Astrocyte (in vitro differentiated cells and primary cell): ENCODE measurements at places on chromosomes 5 and 9.

GRCh38 chr5:178207183-178207916 lies 3.0 kb downstream of the HNRNPAB start:
- peak; percentile 73 for DNase-seq

GRCh38 chr5:91111473-91112238 lies 271.5 kb downstream of the ARRDC3 start:
- no peak for DNase-seq

GRCh38 chr5:32100691-32101302 lies 73.3 kb downstream of the GOLPH3 start:
- no peak for DNase-seq

DNA sequence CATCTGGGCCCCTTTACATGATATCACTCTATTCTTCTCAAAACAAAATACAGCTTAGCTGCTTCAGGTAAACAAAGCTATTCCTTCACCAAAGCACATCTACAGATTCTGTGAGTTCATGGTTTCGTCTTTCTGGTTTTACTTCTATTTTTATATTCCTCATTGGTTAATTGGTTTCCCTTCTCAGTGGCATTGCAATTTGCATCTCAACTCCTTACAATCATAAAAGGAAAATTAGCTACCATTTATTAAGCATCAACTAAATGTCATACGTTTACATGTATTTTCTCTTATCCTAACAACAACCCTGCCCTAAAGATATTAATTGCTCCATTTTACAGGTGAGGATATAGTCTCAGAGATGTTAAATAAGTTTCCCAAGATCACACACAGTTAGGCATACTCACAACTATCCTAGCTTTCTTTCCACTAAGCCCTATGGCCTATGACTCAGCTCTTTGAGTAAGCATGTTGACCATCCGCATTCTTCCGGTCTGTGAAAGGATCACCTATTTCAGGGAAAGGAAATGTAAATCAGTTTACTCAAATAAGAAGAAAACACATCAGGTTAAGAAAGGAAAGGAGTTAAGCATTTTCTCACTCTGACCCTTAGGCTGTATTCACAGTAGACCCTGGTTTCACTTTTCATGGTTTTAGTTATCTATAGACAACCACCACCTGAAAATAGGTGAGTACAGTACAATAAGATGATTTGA lies 146.1 kb downstream of the CAAP1 start:
- peak; percentile 14 for DNase-seq

DNA sequence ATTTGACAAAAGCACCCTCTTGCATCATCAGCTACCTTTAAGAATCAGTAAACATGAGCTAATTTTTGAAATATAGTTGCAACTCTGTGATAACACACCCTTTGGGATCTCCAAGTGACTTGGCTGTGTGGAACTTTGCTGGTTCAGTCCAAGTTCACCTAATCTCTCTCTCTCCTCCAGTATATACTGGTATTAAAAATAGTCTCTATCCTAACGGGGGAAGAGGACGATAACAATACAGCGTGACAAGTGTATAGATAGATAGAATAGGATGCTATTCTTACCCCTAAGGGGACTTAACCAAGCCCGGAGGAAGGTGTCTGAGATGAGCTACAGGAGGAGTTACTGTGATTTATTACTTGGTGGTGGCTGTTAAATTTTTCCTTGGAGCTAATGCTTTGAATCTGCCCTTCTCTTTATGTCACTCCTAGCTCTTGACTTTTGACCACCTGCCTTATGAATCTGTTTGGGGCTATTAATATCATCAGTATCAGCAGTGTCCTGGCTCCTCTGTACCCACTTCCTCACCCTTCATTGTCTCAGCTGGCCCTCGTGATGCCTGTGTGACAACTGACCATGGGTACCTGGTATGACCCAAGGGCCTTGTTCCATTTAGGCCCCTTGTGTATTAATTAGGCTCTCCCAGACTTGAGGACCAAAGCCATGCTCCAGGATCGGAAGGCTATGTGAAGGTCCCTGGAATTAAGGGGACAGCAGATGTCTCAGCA lies 223.9 kb downstream of the SREK1 start:
- no peak for DNase-seq

GRCh38 chr5:6659941-6660684 lies 26.9 kb downstream of the SRD5A1 start:
- DNase-seq, result no peak

DNA sequence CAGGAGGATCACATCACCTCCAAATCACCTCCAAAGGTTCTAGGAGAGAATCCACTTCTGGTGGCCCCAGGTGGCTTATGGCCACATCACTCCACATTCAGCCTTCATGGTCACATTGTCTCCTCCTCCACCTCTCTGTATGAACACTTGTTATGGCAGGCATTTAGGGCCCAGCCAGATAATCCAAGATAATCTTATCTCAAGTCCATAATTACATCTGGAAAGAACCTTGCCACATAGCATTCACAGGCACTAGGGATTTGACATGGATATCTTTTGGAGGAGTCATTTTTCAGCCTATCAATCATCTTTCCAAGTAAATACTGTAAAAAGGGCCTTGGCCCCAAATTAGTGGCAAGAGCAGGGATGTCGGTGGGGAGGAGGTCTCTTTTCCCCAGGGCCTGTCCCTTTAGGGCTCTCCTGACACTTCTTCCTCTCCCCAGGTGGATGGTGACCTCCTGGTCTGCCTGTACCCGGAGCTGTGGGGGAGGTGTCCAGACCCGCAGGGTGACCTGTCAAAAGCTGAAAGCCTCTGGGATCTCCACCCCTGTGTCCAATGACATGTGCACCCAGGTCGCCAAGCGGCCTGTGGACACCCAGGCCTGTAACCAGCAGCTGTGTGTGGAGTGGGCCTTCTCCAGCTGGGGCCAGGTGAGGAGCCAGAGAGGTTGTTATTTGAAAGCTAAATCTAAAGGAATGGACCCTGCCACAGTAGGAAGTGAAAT lies 140.9 kb downstream of the SAXO1 start:
- DNase-seq, result no peak

GRCh38 chr5:131774652-131775367 lies 22.0 kb downstream of the FNIP1 start:
- DNase-seq, result no peak

DNA sequence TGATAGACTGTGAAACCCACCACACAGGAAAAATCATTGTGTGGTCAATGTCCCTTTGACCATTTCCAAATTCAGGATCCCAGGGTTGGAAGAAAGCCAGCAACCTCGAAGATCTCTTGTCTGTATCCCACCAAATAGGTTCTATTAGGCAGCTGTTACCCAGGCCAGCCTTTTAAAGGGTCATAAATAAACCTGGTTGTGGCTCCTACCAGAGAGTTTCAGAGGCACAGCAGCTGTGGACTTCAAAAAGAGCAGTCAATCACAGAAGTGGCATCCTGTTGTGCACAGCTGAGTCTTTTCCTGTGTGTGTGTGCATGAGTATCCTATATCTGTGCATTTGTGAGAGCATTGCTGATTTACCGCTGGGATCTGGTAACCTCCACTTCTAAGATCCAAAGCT lies 23.7 kb upstream of the OR2S2 start:
- DNase-seq, result no peak

GRCh38 chr5:63831381-63831780 lies 130.9 kb downstream of the HTR1A start:
- no peak for DNase-seq

GRCh38 chr5:169290895-169291294 lies 10.0 kb downstream of the SLIT3 start:
- DNase-seq, result peak; percentile 25

DNA sequence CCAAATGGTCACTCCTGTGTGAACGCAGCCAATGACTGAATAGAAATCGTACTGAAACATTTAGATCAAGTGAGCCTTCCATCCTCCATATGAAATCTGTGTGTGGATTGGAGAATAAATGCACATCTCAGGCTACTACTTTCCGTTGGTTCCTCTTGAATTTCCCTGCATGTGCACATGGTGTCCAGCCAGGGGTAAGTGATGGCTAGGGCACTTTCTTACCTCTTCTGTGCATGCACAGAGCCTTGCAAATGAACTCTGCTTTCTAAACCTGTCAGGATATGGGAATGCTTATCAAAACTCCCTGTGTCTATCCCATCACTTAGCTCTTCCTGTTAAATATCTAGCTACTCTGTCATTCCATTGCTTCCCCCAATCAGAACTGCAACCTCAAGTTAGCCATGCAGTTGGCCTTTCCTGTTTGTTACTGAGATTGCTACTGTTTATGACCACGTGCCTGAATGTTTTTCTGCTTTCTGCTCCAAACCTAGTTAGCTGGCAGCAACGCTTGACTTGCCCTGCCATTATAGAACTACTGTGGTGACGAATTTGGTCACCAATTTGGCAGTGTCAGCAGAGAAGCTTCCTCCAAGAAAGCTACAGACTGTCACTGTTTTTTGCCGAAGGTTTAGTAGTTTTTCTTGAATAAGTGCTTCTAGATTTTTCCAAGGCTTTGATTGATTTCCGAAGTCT lies 661.6 kb downstream of the LRRC70 start:
- no peak for DNase-seq

GRCh38 chr5:126066836-126067235 lies 356.4 kb upstream of the GRAMD2B start:
- DNase-seq, result no peak

DNA sequence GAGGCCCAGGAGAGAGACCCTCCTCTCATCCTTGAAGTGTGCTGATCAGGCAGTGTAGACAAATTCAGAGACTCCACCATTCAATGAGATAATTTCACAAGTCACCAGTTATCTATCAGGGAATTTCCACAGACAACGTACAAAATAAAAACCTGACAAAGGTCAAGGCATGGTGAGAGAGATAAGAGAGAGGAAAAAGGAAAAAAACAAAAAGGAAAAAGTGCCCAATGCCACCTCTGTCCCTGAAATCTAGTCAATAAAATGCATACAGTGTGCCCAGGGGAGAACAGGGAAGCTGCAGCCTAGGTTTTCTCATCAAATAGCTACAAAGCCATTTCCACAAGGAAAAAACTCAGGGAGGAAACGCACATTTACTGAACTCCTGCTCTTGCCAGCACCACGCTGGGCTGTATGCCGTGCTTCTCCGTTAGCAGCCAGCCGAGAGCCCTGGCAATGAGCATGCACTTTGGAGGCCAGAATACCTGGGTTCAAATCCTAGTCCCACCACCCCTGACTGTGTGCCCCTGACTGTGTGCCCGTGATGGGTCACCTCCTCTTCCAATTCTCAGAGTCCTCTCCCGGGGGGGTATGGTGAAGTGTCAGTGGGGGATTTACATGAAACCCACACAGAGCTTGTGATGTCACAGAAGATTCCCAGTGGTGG lies 11.6 kb downstream of the WHRN start:
- DNase-seq, result no peak

DNA sequence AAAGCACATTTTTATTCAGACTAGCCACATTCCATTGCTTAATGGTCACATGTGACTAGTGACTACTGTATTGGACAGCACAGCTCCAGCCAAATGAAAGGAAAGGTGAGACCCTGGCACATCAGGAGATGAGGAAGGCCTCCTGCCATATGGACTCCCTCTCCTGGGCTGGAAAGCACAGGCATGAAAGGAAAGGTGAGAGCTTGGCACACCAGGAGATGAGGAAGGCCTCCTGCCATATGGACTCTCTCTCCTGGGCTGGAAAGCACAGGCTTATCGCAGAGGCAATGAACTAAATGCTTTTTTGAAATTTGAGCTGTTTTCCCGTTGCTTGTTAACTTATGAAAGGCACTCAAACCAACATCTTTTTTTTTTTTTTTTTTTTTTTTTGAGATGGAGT lies 144.8 kb upstream of the SLC12A2 start:
- DNase-seq, result no peak

DNA sequence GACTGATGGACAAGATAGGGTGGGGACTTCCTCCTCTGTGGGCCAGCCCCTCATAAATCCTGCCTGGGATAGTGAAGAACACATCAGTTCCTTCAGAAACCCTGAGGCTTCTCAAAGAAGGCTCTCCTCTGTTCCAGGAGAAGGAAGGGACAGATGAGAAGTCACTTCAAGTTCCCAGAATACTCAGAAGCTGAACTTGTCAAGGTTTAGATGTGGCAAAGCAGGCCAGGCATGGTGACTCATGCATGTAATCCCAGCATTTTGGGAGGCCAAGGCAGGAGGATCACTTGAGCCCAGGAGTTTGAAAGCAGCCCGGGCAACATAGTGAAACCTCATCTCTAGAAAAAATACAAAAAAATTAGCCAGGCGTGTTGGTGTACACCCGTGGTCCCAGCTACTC lies 38.5 kb downstream of the STOM start:
- DNase-seq, result no peak

DNA sequence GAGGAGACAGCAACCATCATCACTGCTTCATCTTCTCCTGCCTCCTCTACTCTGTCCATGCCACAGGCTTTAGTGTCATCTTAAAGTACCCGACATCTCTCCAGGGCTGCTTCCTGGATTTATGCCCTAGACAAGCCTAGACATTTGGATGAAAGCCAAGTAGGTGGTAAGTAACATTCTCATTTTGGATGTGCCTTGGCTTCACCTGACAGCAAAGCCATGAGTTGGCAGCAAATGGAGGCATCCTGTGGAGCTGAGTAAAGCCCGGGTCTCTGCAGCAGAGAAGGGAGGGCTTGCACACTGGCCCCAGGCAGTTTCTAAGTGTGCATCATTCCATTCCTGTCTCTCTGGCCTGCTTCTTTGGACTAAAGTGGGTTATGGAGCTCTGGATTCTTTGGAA lies 299.1 kb downstream of the DMAC1 start:
- DNase-seq, result no peak

DNA sequence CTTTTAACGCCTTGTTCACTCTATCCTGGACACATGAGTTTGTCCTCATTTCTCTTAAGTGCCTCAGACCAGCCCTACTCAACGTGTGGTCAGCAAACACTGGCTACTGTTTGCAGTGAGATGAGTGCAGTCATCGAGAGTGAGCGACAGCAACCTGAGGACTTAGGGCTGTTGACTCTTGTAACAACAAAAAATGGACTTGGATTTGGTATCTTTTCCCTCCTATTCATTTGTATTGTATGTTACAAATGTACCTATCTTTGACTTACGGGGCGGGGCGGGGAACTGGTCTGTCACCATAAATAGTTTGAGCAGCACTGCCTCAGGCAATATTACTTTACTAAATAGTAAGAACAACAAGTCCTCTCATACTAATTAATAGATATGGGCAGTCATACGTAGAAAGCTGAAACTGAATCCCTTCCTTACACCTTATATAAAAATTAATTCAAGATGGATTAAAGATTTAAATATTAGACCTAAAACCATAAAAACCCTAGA lies 84.1 kb downstream of the TLE1 start:
- no peak for DNase-seq

DNA sequence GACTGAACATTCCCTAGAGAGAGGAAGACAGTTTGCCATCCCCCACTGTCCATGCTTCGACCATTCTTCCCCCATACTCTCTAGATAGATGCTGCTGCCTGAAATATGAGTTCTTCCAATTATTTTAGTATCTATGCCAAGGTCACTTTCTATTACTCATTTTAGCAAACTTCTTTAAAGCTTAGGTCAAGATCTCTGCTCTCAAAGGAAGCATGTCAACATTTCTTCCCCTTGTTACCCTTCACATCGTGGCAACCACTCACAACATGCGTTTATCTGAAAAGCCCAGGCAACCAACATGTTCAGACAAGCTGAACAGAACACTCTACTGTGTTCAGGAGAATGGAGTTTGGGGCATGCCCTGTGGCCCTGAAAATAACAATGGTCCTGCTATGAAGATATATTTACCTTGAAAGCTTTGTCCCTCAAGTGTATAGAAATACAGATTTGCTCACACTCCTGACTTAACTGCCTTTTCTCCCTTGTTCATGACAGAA lies 138.4 kb upstream of the KIF2A start:
- DNase-seq, result no peak

GRCh38 chr5:132496631-132497487 lies 6.3 kb upstream of the IRF1 start:
- DNase-seq, result peak; percentile 72
